ENCODE measurements at places on chromosomes 7 and 10.

DNA sequence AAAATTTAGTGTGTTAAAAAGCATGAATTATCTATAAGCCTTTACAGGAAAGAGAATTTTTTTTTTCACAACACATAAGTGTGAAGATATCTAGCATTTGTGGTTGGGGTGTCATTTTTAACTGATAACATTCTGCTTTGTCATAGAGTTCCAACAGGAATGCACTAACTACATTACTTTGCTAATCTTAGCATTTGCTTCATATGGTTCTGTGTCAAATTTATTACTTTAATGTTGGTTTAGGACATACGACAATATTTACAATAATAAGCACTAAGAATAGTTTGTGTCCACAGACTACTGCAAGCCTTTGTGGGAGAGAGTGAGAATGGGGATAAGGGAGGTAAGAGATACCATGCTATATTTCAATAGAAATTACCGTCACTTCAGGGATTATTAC lies 40.6 kb upstream of the MAGI2 start:
- H3K27ac ChIP-seq = no peak overlapping the region
- no peaks in the 10 kb centered on the region for H3K27me3 ChIP-seq

- peak overlapping the region; percentile 85 for H3K27ac ChIP-seq
- no peak for ATAC-seq
- H3K4me1 ChIP-seq = peaks cover 52% of the 10 kb centered on the region
- no peaks in the 10 kb centered on the region for H3K27me3 ChIP-seq
- peaks cover 10% of the 10 kb centered on the region for H3K36me3 ChIP-seq
Measured at GRCh38 chr10:128044961-128045832, 81.0 kb downstream of the MKI67 start.

GRCh38 chr10:106320876-106321275 lies 843.6 kb downstream of the SORCS1 start:
- no peak overlapping the region for H3K4me3 ChIP-seq
- no peaks in the 10 kb centered on the region for H3K36me3 ChIP-seq
- H3K27me3 ChIP-seq = no peaks in the 10 kb centered on the region
- no peaks in the 10 kb centered on the region for H3K4me1 ChIP-seq

DNA sequence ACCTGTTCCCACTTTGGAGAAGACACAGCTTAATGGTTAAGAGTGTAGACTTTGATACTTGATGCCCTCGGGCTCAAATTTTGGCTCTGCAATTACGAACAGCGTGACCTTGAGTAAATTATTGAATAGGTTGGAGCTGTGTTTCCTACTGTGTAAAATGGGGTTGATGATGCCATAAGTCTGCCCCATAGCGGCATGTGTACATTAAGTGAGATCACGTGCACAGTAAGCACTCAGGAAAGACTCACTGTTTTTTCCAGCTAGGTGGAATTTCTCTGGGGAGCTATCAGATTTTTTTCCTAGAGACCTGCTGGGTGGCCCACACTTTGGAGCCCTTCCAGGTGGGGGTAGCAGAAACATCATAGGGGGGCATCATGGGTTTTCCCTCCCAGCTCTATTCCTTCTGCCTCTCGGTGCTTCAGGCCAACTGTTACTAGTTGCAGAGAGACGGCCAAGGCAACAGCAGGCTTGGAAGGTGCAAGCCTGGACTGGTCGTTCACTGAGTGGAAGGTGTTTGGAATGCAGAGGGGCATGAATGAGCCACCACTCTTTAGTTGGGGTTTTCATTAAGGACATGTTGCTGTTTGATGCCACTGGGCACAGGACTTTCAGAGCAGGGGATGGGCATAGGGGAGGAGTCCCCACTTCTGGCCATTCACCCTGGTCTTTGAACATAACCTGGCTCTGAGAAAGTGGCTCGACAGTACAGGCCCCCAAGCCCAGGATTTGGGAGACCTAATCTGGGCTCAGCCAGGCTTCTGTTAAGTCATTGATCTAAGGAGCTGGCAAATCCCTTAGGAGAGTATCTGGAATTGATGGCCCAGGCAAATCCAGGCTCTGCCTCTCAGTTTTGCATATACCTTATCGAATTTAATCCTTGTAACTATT lies 64.0 kb downstream of the SYPL1 start:
- H3K36me3 ChIP-seq = no peaks in the 10 kb centered on the region
- peak overlapping the region; percentile 76 for H3K27ac ChIP-seq
- ATAC-seq = no peak
- no peaks in the 10 kb centered on the region for H3K27me3 ChIP-seq

DNA sequence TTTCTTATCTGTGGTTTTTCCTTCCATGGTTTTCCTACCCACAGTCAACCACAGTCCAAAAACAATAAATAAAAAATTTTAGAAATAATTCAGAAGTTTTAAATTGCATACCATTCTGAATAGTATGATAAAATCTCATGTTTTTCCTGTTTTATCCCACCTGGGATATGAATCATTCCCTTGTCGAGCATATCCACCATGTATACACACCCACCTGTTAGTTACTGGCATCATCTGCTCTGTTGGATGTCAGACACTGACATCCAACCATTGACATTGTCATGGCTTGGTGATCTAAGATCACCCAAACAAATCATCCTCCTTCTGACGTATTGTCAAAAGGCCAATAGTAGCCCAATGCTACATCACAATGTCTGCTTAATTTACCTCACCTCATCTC lies 749.8 kb downstream of the TNS3 start:
- H3K4me1 ChIP-seq = no peaks in the 10 kb centered on the region
- no peak for ATAC-seq
- no peaks in the 10 kb centered on the region for H3K27me3 ChIP-seq
- no peak overlapping the region for H3K27ac ChIP-seq
- no peaks in the 10 kb centered on the region for H3K36me3 ChIP-seq
